ENCODE measurements at places on chromosomes 2 and 18.

DNA sequence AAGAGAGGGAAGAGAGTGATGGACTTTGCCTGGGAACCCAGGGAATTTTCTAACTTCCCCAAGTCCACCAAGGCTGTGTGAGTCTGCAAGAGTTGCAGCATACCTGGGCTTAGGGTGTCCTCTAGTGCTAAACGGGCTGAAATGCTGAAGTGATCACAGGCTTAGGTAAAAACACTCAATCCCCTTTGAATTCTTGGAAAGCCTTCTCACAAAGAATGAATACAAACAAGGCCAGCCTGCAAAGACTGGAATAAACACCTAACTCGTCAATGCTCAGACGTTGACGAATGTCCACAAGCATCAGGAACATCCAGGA is 30.0 kb upstream of the BMP10 start:
- DNase-seq, result no peak

DNA sequence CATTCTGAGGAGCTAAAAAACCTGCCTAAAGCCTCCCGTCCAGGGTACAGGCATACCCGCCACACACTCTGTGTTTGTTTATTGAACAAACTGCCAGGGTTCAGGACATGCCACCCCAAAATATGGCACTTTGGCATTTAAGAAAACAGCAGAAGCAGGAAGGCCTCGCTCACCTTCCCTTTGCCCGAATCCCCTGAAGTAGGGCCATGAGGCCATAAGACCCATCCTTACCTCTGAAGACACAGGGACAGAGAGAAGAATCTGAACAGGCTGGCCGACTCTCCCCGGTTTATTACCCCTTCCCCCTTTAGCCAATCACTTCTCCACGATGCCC is 1.7 kb upstream of the NEURL3 start:
- DNase-seq, result no peak

DNA sequence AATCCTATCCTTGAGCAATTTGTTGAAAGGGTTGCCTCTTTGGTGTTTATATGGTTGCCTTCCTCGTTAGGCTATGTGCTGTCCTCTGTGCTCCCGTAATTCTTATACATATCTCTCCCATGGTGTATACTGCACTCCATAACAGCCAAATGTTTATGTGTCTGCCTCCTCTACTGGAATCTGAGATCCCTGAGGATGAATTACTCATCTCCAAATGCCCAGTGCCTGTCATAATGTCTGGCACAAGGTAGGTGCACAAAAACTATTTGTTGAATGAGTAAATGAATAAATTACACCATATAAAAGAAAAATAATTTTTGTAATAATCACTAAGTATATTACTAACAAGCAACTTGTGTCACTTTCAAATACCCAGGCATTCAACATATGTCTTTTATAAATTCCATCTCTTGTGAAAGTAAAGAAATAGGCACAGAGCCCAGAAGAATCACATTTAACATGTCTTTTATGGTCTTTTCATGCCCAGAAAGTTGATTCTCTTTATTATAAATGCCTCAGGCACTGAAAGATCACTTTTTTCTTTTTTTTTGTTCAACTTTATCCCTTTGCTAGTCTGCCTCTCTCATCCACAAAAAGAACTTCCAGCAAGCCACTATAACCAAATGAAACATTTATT is 164.9 kb downstream of the CCDC148 start:
- no peak for DNase-seq

GRCh38 chr2:133504566-133505505 is 63.4 kb downstream of the NCKAP5 start:
- no peak for DNase-seq

DNA sequence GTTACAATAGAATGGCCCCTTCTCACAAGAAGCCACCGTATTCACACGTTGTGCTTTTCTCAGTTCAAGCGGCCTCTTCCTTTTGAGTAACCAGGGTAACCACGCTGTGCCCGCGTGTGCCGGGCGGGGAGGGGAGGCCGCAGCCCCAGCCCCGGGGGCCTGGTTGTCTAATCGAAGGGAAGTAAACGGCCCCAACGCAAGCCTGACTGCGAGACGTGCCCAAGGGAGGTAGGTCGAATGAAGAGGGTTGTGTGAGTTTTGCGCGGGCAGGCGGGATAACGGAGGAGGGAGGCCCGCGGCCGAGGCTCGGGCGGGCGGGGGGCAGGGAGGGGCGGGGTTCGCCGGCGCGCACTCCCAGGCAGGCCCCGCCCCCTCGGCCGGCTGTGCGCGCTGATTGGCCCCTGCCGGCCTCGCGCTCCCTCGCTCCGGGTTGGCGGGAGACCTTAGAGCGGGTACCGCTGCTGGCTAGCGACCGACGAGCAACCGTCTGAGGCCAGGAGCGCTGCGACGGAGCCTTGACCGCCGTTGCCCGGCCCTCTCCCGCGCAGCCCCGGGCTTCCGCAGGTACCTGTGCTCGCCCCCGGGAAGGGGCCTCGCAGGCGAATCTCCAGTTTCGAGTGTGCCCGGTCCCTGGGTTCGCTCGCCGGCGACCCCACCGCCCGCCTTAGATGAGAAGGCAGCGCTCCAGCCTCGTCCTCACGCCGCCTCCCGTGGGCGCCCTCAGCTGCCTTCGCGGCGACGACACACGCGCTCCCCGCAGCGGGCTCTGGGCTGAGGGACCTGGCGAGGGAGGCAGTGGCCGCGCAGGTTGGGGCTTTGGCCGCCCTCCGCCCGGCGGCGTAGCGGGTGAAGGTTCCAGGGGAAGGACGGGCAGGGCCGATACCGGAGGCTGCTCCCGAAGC is at the start of gene SPDYA:
SPDYA (plus strand) TSS at position 451 of the 902 bp plus-strand sequence. CDS start 5,181 bp downstream, outside the sequence.
- peak; percentile 71 for DNase-seq

Data from stimulated activated CD4-positive, alpha-beta T cell treated with anti-CD3 and anti-CD28 coated beads, Interleukin-15, amount 100 ng/mL, for 1 hour (primary cell).